Stimulated activated CD8-positive, alpha-beta memory T cell treated with anti-CD3 and anti-CD28 coated beads, Interleukin-7, amount 100 ng/mL, for 24 hours (primary cell): ENCODE measurements at places on chromosomes 7 and 10.

DNA sequence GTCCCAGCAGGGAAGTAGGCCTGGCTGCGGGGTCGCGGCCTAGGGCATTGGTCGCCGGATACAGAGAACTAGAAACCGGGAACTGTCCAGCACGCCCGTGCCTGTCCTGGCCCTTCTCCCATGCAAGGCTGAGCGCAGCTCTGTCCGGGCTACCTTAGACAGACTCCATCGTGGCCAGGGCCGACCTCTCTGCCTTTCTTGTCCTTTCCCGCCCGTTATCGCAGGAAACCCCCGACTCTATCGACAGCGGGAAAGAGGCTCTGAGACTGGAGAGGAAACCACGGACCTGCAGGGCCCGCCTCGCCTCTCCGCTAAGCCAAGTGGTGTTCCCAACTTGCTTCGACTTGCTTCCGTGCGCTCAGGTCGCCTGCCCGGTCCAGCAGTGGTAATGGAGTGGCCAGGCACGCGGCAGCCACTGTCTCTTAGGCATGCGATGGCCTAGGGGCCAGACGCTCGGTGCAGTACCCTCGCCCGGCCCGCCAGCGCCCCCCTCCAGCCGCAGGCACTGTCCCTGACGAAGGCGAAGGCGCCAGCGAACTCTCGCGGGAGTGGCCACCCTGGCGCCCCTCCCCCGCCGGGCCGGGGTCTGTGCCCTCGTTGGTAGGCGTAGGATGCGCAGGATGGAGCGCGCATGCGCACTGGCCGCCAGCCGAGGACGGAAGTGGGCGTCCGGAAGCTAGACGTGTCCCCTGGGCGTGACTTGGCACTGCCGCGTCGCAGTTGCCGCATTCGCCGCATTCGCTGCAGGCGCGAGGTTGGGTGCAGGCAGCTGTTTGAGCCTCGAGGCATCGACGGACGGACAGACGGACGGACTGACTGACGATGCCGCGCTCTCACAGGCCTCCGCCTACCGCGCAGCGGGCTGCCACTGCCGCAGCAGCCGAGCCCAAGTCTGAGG lies 54.4 kb downstream of the MCMBP start:
- DNase-seq = no peak

GRCh38 chr10:6916601-6917000 lies 336.5 kb upstream of the PRKCQ start:
- DNase-seq = no peak

- DNase-seq = no peak
These were observed 50.1 kb downstream of the CYP26A1 start for GRCh38 chr10:93123766-93124165.

DNA sequence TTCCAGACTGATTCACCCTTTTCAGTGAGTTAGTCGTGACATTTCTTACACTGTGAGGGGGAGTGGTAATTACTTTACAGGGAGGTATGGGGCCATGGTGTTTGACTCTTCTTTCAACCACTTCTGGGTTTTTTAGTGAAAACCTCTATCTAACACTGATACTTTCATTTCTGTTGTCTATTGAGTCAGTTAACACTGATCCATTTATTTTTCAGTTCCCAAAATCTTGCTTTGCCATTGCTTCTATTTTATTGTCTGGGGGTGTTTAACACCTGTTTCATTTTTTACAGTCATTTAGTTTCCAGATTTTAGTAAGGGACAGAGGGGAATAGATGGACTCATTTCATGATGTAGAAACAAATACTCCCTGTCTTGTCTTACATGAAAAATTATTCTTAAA lies 61.5 kb downstream of the HELLS start:
- no peak for DNase-seq

DNA sequence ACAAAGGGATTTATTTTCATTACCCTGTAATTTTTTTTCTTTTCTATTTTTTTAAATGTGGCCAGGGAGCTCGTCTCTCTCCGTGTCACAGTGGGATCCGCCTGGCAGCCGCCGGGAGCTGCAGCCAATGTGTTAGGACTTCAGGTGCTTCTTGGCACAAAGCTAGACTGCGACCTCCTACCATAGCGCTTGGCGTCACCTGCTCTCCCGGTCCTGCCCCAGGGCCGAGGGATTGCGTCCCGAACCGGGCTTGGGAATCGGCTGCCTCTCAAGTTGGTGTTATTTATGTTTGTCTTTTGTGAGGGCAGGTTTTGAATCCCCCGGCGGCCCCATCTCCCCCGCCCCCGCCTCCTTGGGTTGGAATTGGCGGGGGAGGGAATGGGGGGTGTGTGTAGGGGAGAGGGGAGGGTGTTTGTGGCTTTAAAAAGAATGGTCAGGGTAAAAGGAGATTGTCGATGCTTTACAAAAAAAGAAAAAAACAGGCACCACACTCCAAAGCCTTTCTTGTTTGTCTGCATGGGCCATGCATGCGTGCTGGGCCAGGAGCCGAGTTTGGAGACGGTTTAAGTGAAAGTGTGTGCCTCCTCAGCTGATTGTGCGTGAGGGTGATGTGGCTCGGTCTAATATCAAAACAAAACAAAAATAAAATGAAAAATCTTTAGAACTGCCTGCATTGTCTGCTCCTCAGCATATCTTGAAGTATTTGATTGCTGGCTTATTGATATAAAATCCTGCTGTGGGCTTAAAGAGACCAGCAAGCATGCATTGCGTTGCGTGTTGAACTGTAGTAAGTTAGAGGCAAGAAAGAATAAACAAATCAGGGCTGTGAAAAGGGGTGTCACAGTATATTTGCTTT lies 1.2 kb downstream of the PPP1R9A start:
- no peak for DNase-seq

DNA sequence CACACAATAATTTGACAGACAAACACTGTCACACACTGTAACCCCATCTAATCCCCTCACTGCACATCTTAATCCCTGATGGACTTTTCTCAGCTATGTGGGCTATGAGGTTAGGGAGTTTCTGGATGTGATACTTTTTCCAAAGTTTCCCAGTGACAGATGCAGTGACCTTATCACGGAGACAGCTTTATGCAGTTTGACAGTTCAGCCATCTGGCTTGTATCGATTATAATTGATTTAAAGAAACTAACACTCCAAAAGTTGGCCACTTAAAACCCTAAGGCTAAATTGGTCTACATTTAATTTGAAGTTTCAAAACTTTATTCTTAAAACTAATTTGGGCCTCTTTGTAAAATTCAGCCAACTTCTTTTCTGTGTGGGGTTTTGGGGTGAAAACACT lies 196.7 kb downstream of the SDK1 start:
- DNase-seq = no peak

GRCh38 chr10:102564209-102564834 lies 60.5 kb downstream of the SUFU start:
- no peak for DNase-seq
